ENCODE measurements at places on chromosomes 3 and 15.

- no peak for DNase-seq
Measured at GRCh38 chr15:29566914-29567313, 255.4 kb downstream of the TJP1 start.

- DNase-seq: no peak
Measured at GRCh38 chr3:11791339-11792200, 55.1 kb downstream of the TAMM41 start.

- DNase-seq: no peak
Measured at GRCh38 chr3:15491143-15491542, 30.4 kb downstream of the COLQ start.

GRCh38 chr3:194249323-194250097 is 101.6 kb downstream of the CPN2 start:
- DNase-seq: no peak

DNA sequence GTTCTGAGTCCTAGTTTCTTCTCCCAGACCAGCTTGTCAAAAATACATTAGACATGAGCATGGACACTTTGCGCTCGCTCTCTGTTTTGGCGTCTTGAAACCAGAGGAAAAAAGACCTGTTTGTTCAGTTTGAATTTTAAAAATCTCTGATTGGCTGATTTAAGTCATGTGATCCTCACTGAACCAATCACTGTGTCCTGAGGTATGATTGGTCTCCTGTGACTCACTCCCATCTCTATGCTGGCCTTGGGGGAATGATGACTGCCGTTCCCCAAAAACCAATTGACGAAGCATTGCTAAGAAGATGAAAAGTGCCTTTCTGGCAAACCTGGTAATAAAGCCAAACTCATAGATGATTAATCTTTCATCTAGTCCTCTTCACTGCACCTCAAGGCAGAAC is 256.5 kb downstream of the IL5RA start:
- no peak for DNase-seq

DNA sequence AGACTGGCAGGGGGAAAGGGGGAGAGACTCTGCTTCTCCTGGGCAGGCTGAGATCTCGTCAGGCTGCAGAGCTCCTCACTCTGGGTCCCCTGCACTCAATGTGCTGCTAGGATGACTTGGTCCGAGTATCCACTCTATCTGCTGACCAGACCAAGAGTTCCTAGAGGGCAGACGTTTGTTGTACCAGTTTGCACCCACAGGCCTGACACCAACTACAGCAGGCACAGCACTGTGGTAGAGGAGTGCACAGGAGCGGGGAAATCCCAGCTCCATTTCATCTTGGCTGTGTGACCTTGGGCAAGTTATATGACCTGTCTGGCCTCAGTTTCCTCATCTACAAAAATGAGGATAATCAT is 29.0 kb downstream of the CCDC12 start:
- no peak for DNase-seq

DNA sequence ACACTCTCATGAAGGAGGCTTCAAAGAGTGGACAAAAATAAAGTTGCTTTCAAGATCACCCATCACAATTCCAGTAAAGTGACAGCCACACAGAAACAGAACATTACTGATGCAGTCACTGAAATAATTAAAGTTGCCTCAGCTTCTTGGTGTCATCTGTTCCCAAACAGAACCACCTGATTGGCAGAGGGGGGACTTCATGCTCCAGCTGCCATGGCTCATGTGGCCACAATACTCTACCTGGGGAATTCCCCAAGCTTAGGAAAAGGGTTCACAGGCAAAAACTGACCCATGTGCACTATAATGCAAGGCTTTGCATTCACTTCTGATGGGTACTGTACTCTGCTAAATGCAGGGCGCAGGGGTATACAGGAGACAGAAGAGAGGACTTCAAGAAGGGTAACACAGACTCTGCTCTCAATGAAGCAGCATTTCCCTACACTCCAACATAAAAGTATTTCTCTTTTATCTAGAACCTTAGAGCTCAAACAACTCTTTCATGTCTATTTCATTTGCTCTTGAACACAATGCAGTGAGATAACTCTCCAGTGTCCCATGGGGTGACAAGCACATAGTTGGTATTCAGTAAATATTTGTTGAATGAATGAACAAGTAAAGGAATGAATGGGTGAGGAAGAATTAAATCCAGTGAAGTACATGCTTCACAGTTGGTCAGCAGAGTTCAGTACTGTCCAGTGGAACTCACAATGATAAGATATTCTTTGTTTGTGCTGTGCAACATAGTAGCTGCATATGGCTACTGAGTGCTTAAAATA is 8.6 kb upstream of the CTNNB1 start:
- DNase-seq: no peak

- DNase-seq: no peak
Measured at GRCh38 chr15:73056460-73056859, 4.2 kb downstream of the NEO1 start.

DNA sequence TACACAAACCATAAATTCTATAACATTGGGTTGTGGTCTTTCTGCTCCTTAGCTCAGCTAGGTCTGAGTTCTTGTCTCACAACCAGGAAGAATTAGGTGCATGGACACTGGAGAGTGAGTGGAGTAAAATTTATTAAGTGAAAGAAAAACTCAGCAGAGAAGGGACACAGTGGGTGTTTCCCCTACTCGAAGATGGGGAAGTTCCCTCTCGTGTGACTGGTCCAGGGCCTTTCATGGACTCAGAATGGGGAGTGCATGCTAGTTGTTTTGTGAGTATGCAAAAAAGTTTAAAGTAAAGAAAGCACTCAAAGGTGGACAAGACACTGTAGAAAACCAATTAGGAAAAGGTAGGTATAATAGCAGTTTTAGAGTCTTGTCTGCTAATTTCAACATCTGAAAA is 215.5 kb upstream of the RORA start:
- DNase-seq: no peak

Data from fibroblast of mammary gland (primary cell).